ENCODE measurements at places on chromosomes 6 and 20.
A peak's percentile ranks its signal among the peaks of the same experiment; 100 is the strongest.

- peak; percentile 17 for DNase-seq
Measured at GRCh38 chr20:18566892-18567738, at the start of gene SMIM26. Gene SMIM26 (plus strand): TSS chr20:18567432. CDS start chr20:18567479, 47 bp downstream.

DNA sequence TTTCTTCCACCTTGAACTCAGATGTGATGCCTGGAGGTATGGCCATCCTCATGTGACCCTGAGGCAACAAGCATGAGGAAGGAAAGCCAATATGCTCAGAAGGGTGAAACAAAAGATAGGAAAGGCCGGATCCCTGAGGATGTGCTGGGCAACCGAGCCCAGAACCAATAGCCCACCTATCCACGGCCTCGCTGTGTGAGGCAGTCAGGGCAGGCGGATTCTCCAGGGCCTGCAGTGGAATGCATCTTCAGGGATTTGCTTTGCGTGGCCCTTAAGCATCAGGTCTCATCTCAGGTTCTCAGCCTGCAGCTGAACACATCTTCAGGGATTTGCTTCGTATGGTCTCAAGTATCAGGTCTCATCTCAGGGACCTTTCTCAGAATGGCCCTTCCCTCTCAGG is 139.8 kb downstream of the ANKRD60 start:
- DNase-seq: no peak

- no peak for DNase-seq
Measured at GRCh38 chr6:167735084-167735950, 91.4 kb upstream of the AFDN start.

- no peak for DNase-seq
Measured at GRCh38 chr6:111731456-111732195, 125.9 kb upstream of the TRAF3IP2 start.

DNA sequence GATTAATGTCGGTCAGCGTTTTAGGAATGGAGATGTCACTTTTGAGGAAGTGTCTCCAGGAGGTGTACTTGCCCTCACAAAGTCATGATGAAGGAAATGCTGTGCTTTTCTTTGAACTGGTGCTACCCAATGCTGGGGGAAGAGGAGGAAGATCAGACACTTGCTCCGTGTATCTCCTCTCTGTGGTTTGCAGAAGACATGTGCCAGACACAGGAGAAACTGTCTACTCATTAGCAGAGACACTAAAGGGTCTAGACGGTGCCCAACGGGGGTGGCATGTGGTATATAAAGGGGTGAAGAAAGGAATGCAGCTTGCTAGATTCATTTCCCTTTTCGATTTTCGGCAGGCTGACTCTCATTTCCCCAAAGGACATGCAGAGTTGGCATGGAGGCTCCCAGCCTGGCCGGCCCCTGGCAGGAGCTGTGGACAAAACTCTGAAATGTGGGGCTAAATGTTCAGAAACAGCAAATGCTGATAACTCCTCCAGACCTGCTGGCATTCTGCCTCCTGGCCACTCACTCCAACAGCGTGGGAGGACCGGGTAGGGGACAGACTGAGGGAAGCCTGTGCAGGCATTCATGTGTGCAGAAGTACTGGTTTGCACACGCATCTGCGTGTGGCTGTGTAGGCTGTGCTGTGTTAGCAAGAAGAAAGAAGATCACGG is 59.6 kb upstream of the QKI start:
- DNase-seq: no peak

DNA sequence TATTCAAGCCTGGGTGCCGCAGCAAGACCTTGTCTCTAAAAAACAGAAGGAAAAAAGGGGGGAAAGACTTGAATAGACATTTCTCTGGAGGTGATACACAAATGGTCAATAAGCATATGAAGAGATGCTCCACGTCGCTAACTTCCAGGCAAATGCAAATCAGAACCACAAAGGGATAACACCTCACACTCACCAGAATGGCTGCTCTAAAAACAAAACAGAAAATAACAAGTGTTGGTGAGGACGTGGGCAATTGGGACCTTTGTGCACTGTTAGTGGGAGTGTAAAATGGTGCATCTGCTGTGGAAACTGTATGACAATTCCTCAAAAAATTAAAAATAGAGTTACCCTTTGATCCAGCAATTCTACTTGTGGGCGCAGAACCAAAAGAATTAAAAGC is 48.4 kb upstream of the TULP1 start:
- DNase-seq: no peak

GRCh38 chr20:24098886-24099285 is 110.3 kb upstream of the GGTLC1 start:
- no peak for DNase-seq

- no peak for DNase-seq
Measured at GRCh38 chr20:44970243-44970757, 4.0 kb downstream of the STK4 start.
